ENCODE measurements at places on chromosomes 5 and 9.
A peak's percentile ranks its signal among the peaks of the same experiment; 100 is the strongest.

GRCh38 chr9:112582371-112583262, 96.0 kb downstream of the KIAA1958 start:
- no peak for DNase-seq

DNA sequence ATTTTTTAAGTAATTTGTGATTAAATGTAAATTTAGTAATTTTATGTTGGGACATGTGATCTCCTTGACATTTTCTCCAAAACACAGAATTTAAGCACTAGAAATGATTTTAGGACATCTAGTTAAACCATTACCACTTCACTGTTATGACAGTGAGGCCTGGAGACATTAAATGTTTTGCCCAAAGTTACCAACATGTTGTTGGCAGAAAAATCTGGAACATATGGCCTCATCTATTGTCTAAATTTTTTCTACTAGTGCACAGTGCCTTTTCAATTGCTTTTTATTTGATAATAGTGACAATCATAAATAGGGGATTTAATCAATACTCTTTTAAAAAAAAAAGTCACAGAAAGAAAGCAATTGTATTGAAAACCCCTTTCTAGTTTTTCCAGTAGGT, 45.6 kb downstream of the PIK3R1 start:
- DNase-seq = no peak

DNA sequence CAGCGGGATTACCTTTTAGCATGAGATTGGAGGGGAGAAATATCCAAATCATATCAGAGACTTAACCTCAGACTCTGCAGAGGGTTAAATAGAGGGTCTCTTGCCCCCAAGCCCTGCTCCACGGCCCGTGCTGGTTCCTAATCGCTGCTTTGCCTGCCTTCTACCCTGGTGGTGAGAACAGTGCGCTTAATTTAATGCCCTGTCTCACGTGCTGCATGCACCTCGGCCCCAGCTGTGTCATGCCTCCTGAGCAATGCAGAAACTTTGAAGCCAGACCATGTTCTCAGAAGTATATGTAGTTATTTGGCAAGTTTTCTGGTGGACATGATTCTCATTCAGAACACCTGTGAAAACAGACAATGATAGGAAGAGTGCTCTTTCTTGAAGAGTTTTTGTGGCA, 1.4 kb downstream of the OTULIN start:
- no peak for DNase-seq

GRCh38 chr5:119470851-119471451, 18.7 kb downstream of the HSD17B4 start:
- peak; percentile 28 for DNase-seq

GRCh38 chr5:112584781-112585180, 152.9 kb upstream of the APC start:
- no peak for DNase-seq

GRCh38 chr9:125074976-125075375, 68.4 kb downstream of the SCAI start:
- DNase-seq = peak; percentile 15

DNA sequence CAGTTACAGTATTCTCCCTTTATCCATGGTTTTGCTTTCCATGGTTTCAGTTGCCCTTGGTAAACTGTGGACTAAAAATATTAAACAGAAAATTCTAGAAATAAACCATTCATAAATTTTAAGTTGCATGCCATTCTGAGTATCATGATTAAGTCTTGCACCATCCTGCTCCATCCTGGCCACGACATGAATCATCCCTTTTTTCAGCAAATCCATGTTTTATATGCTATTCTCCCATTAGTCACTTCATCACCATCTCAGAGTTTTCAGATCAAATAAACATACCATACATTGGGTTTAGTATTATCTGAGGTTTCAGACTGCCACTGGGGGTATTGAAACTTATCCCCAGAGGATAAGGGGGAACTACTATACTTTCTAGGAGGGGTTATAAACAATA, 234.4 kb upstream of the ATP10B start:
- DNase-seq = peak; percentile 87

GRCh38 chr9:28005779-28006178, 432.5 kb upstream of the C9orf72 start:
- no peak for DNase-seq

GRCh38 chr5:53170746-53171349, 61.3 kb upstream of the MOCS2 start:
- peak; percentile 42 for DNase-seq

DNA sequence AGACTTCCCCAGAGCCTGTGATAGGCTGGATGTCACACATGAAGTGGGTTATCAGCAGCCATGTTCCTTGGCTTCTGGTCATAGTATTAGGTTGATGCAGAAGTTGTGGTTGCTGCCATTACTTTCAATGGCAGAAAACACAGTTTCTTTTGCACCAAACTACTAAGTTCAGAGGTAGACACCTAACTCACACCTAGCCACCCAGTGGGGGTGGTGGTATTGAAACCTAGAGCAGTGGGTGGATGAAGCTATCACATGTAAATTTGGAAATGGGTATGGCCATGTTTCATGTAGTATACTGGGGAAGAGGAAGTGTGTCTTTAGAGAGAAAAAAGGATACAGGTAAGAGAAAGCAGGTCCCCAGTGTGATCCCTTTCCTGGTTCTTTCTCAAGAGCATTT, 347.9 kb upstream of the SEMA6A start:
- DNase-seq = no peak

DNA sequence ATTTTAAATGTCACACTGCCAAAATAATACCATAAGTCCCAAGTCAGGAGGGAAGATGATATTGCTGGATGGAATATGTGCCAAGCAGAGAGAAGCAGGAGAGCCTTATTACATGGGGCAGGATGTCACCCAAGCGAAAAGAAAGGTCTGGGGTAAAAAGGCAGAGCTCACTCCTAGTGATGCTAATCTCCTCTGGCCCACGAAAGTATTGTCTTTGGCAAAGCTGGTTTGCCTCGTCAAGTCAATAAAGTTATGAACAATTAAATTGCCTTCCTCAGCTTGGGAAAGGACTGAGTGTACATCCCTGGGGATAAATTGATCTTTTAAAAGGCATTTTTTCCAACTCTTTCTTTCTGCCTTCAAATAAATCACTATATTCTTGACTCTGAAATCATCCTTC, 220.6 kb downstream of the DMAC1 start:
- DNase-seq = peak; percentile 1

DNA sequence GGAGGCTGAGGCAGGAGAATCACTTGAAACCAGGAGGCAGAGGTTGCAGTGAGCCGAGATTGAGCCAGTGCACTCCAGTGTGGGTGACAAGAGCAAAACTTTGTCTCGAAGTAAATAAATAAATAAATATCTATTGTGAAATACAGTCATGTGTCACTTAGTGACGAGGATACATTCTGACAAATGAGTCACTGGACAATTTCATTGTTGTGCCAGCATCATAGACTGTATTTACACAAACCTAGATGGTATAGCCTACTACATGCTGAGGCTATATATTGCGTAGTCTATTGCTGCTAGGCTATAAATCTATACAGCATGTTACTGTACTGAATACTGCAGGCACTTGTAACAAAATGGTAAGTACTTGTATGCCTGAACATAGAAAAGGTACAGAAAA, 61.1 kb upstream of the CCL21 start:
- no peak for DNase-seq

DNA sequence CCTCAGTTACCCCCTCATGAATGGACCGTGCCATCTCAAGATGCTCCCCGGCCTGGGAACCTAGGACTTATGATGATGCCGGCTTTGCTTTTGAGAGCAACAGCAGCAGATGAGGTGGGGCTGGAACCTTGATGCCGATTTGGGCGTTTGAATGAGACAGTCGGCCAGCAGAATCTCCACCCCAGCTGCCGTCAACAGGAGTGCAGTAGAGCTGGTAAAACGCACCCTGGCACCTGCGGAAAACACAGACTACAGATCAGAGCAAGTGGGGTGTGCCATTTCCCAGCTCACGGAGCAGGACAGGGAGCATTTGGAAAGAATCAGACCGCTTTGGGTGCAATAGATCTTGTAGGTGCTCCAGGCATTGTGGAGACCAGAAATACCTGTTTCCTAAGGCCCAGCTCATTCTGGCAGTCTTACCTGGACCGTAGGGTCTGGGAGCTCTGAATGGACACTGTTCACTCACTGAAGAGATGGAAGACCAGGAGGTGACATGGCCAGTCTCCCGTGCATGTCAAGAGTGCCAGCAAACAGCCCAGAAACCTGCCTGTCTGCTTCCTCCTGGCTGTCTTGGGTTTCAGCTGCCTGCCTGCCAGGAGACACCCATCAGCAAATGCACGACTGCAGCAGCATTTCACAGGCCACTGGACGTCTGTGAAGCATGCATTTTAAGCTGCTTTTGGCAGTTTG, 317.7 kb upstream of the IRX4 start:
- no peak for DNase-seq

DNA sequence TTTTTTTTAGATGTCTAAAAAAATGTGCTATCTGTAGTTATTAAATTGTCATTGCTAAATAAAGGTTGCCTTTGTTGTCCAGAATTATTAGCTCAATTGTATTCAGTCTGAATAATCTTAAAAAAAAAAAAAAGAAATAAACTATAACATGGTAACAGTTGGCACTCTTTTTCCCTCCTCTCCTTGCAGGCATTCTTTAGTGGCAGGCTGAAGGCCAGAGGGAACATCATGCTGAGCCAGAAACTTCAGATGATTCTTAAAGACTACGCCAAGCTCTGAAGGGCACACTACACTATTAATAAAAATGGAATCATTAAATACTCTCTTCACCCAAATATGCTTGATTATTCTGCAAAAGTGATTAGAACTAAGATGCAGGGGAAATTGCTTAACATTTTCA, 87.6 kb upstream of the FAM170A start:
- no peak for DNase-seq
